ENCODE measurements at places on chromosomes 4 and X.
A peak's percentile ranks its signal among the peaks of the same experiment; 100 is the strongest.

- DNase-seq = no peak
Observed at GRCh38 chr4:16116019-16116418, 32.2 kb upstream of the PROM1 start.

- DNase-seq = no peak
Observed at GRCh38 chrX:105167233-105167632, 53.3 kb downstream of the TEX13A start.

- DNase-seq = no peak
Observed at GRCh38 chrX:17369309-17369708, 5.7 kb upstream of the NHS start.

GRCh38 chrX:13167481-13168231, 123.2 kb upstream of the FAM9C start:
- no peak for DNase-seq

DNA sequence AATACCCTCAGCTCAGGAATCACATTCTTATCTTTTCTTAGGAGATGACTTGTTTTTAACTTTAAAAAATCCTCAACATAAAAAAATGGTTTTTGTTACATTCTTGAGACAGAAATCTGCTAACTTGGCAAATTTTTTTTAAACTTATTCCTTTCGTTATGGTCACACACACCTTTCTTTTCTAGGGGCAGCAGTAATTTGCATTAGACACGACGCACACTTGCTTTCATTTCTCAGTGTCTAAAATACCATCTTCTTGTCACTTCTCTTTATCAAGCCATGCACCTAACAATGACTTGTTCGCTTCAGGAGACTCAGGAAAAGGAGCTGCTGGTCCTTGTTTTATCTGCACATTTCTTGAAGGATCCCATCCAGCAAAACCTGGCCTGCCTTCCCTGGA, 112.6 kb upstream of the TBL1X start:
- no peak for DNase-seq

GRCh38 chrX:134632355-134632754, 25.9 kb downstream of the PLAC1 start:
- DNase-seq = no peak

GRCh38 chrX:10009741-10010140, 42.6 kb downstream of the CLDN34 start:
- no peak for DNase-seq

- no peak for DNase-seq
Observed at GRCh38 chrX:116230130-116230898, 59.8 kb downstream of the AGTR2 start.

- DNase-seq = no peak
Observed at GRCh38 chr4:119543779-119544178, 84.8 kb downstream of the PDE5A start.

- no peak for DNase-seq
Observed at GRCh38 chrX:82041034-82041433, 839.1 kb downstream of the SH3BGRL start.

- no peak for DNase-seq
Observed at GRCh38 chr4:151144329-151145072, 45.1 kb downstream of the RPS3A start.

DNA sequence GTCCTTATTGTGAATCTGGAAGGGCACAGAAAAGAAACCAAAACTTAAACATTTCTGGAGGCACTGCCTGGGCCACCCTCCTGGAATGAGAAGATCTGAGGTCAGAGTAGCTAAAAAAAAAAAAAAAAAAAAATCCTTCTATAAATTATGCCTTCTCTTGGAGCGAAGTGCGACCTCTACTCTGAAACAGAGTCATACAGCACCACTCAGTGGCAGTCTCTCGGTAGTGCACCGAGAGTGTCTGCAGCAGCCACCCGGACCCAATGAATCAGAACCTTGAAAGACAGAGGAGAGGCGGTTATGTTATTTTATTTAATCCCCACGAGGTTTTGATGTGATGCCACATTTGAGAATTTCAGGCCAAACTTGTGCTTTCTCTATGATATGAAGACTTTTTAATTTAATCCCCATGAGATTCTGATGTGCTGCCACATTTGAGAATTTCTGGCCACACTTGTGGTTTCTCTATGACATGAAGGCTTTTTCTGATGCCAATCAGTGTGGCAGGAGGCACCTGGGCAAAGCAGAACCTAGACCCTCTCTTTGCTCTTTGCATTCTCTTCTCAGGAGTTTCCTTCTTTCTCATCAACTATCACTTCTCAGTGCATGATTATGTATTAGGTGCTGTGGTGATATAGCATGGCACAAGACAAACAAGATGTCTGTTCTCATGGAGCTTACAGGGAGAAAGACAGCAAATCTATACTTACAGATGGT, 5.6 kb upstream of the CT47C1 start:
- peak; percentile 21 for DNase-seq

DNA sequence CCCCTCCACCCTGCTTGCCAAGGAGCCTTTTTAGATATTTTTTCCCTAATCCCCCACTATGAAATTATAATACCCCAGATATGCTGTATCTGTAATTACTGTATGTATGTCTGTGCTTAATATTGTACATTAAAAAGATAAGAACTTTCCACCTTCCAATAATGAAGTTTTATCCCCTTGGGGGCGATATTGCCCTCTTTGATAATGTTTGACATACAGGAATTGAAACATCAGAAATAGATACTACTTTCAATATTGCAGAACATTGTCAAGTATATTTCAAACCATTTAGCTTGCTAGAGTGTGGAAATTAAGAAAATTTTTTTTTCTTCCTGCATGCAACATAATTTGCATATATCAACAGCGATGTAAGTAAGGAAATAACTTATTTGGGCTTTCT, 58.9 kb downstream of the NAF1 start:
- no peak for DNase-seq

DNA sequence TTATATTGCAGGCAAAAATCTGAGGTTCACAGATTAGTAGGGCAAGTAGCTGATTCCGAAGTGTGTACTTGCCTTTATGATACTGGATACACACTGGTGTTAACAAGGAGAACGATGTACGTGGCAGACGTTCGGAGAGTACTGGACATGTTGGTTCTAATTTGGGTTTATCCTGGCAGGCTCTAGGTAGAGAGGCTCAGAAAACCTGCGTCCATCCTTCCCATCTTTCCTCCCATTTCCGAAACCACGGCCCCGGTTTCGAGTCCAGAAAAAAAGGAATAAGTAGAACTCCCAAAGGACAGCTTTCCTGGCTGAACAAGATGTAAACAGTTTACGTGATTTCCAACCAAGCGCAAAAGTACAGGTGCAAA, 351 bp upstream of the SLC30A9 start:
- DNase-seq = no peak
